ENCODE measurements at places on chromosomes 11 and 22.

- no peak for DNase-seq
These were observed 282 bp downstream of the MPPED2 start for GRCh38 chr11:30585892-30586250.

DNA sequence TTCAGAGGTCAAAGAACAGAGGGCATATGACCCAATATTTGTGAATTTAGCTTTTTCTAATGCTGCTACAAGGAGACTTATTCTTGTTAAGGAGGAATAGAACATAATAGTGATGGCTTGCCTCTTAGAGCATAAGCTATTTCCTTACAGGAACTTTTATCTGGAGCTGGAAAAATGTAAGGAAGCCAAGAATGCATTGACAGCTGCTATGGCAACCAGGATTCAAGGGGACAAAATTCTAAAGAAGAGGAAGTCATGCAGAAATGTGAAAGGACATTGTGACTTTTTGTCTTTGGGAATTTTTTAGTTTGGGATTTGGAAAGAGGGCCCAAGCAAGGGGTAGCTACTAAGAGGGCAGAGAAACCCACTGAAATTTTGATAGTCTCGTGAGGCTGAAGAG lies 51.1 kb downstream of the EHF start:
- DNase-seq: no peak

GRCh38 chr11:47413908-47414684 lies 5.7 kb downstream of the SLC39A13 start:
- DNase-seq: no peak

- DNase-seq: no peak
These were observed 90.8 kb upstream of the PARVA start for GRCh38 chr11:12286606-12287005.

DNA sequence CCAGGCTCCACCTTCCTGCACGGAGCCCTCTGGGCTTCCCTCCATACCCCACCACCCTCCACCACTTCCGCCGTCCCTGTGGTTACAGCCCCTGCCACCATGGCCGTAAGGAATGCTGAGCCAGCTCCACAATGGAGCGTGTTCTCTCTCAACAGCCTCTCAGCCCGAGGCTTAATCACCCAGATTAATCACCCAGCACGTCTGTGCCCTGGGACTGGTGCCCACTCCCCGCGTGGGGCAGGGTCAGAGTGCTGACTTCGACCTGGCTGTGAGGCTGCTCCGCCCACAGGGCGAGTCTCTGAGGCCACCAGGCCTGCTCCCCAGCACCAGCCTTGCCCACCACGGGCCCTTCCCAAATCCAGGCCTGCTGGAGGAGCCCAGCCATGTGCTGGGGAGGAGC lies 4.0 kb upstream of the TH start:
- no peak for DNase-seq

GRCh38 chr11:65290448-65291165 lies 24.1 kb upstream of the CDC42EP2 start:
- no peak for DNase-seq
